ENCODE measurements at places on chromosomes 2 and 18. TPM values are rescaled to one million over a fixed set of nuclear protein-coding genes. Genes with fewer than 3 reads are reported as not detected.

Gene GKN1
- total RNA-seq, result not detected

Gene FSHR
- not detected for total RNA-seq

Gene MEIS1
- not detected for total RNA-seq

Gene CD302
- total RNA-seq, result 0.40 TPM

Gene FAM161A
- 2.5 TPM for total RNA-seq

Gene CDH19
- total RNA-seq, result not detected

Gene DNER
- not detected for total RNA-seq

Gene PROKR1
- total RNA-seq, result not detected

Gene DSC2
- total RNA-seq, result not detected

Gene LOXL3
- total RNA-seq, result 0.70 TPM

Gene SERPINB3
- total RNA-seq, result not detected

Gene PFN4
- total RNA-seq, result not detected

Gene RTP5
- total RNA-seq, result 0.13 TPM

Gene CCDC102B
- total RNA-seq, result 1.0 TPM

Gene VWC2L
- not detected for total RNA-seq

Gene PLB1
- 1.1 TPM for total RNA-seq

Gene GNAL
- total RNA-seq, result 0.33 TPM

Gene ECEL1
- total RNA-seq, result not detected

Gene PXDN
- not detected for total RNA-seq

Gene CNTNAP5
- total RNA-seq, result not detected

Gene SIX2
- not detected for total RNA-seq

Gene GDF7
- total RNA-seq, result not detected

Gene PSME4
- total RNA-seq, result 47.4 TPM

Gene PLGLB2
- total RNA-seq, result 1.8 TPM

Gene PSMD1
- total RNA-seq, result 79.3 TPM

Gene TLX2
- 3.3 TPM for total RNA-seq

Gene GAL3ST2
- total RNA-seq, result 0.58 TPM

Gene HRH4
- 0.43 TPM for total RNA-seq

Gene ZDBF2
- 15.6 TPM for total RNA-seq

Gene TMEM198
- 0.95 TPM for total RNA-seq

Gene SCN9A
- total RNA-seq, result 0.15 TPM

Gene HMSD
- total RNA-seq, result 9.6 TPM

Gene NETO1
- not detected for total RNA-seq

Gene LIMS4
- total RNA-seq, result 3.7 TPM

Gene DRC1
- not detected for total RNA-seq

Gene IL1F10
- total RNA-seq, result not detected

Gene CAVIN2
- not detected for total RNA-seq

Gene MAP3K20
- 13.7 TPM for total RNA-seq

Gene CLIP4
- 31.7 TPM for total RNA-seq

Gene KCNG3
- not detected for total RNA-seq

Gene AFF3
- total RNA-seq, result 0.03 TPM

Data from activated CD4-positive, alpha-beta memory T cell treated with anti-CD3 and anti-CD28 coated beads, Interleukin-2, amount 10 ng/mL, durations not matched to agents 7 days and 5 days (primary cell).